Islet precursor cell (in vitro differentiated cells): ENCODE measurements at places on chromosomes 11 and 22.

DNA sequence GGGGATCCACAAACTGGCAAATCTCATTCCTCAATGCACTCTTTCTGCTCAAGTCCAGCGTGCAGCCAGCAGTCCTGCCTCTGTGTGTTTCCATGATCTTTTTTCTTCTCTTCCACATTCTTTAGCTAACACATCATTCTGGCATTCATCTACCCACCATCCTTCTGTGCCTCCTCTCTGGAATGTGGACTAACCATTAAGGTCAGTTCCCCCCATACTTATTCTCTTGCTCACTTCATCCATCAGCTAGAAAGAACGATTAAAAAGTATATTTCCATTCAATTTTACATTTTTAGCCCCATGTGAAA is 7.8 kb downstream of the KIRREL3 start:
- peak; percentile 59 for DNase-seq

GRCh38 chr11:117528097-117528721 is 200.6 kb downstream of the CEP164 start:
- DNase-seq = peak; percentile 71

DNA sequence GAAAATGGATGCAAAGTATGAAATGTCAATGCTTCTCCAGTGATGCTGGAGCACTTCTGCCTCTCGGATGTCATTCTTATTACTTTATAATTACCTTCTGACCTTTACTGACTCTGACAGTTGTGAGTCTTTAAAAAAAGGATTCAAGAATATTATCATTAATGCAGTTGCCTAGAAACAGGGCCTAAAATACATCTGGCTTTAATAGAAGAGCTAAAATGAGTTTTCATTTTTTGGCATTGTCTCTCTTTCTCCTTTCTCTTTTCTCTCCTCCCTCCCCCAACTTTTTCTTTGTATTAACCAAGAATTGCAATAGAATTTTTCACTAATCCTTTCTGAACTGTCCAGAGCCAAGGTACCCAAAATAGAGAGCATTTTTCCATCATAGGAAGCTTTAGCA is 45.9 kb downstream of the FDX1 start:
- DNase-seq = no peak

DNA sequence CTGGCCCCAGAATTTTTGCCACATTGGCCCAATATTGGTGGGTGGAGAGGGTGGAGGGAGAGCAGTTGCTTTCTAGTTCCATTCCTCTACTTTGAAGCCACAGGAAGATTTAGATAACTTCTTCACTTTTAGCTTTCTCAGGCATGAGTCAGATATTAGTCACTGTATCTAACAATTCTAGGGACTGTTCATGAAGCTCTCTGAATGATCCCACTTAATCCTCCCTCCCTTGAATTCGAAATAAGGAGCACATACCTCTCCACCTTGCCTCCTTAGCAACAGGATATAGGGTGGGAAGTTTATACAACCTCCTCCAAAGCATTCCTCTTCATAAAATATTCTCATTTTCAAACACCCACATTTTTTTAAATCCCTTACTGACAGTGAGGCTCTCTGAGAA is 13.5 kb downstream of the FSHB start:
- DNase-seq = no peak

DNA sequence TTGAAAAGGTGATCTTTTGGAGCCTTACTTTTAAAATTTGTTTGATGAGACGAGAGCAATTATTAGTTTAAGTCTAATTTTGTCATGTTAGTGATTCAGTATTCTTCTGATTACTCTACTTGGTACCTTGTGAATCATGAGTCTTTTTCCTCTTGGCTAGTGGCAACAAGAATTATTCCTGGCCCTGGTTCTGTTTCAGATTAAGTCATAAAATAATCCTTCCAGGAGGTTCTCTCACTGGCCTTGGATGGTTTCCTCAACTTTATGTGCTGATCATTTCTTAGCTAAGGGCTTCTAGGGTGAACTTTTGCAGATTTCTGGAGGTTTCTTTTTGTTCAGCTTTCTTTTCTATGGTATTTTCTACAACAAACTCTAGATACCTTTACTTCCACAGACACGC is 741.8 kb upstream of the LUZP2 start:
- DNase-seq = no peak

DNA sequence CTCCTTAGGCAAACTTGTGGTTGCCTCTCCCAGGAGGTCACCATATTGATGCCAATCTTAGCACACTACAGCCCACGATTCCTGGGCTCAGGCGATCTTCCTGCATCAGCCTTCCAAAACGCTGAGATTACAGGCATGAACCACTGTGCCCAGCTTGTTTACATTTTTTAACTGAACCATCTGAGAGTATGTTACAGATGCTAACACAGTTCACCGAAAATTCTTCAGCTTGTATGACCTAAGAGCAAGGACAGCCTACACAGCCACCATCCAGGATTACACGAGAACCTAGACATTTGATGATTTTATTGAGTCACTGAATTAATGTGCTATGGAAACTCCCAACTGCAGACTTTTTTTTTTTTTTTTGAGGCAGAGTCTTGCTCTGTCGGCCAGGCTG is 5.8 kb upstream of the LGALS1 start:
- no peak for DNase-seq

DNA sequence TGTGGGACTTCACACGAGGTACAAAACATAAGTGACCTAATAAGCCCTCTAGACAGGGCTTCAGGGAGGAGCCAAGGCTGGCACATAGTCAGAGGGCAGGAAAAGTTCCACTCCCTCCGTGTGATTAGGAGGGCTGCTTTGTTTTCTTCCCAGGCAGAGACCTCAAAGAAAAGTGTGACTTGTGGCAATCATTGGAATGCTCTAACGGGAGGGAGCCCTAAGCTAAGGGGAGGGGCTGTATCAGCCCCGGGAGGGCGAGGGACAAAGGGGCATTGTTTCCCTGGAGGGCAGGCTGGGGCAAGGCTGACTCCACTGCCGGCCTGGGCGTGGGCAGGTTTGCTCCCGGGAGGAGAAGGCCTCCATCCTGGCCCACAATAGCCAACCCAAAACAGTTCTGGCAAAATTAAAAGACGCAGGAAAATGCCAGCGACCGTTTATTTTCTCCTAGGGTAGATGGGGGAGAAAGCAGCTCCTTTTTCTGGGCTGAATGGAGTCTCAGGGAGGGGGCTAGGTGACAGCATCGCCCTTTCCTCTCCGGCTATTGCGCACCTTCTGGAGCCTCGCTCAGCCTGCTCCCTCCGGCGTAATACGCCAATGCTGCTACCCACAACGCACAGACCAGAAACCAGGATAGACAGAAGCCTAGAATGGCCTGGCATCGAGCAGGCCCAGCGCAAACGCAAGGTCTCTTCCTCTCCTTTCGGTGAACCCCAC is 60.2 kb downstream of the ENDOD1 start:
- peak; percentile 98 for DNase-seq

DNA sequence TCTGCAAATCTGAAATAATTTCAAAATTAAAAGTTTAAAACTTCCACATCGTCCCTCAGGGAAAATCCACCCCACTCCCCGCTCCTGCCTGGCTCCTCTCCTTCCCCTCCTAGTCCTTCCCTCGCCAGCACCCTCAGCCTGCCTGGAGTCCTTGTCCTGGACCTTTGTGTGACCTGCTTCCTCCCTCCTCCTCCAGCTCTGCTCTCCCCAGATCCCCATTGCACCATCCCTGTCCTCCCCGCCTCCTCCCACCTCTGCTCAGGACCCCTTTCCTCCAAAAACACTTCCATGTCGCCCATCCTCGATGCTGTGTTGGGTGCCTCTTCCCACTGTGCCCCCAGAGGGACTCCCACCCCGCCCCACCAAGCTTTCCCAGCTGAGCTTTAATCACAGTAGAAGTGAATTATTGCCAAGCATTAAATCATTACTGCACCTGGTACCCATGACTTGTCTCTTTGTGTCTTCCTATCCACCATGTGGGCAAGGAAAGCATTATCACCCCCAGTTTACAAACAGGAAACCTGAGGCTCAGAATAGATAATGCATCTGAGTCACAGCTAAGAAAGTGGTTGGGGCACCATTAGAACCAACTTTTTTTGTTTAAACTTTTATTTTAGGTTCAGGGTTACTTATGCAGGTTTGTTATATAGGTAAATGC is 2.4 kb upstream of the ZP1 start:
- no peak for DNase-seq

- no peak for DNase-seq
These were observed 5.3 kb downstream of the SMIM38 start for GRCh38 chr11:69161117-69161407.

DNA sequence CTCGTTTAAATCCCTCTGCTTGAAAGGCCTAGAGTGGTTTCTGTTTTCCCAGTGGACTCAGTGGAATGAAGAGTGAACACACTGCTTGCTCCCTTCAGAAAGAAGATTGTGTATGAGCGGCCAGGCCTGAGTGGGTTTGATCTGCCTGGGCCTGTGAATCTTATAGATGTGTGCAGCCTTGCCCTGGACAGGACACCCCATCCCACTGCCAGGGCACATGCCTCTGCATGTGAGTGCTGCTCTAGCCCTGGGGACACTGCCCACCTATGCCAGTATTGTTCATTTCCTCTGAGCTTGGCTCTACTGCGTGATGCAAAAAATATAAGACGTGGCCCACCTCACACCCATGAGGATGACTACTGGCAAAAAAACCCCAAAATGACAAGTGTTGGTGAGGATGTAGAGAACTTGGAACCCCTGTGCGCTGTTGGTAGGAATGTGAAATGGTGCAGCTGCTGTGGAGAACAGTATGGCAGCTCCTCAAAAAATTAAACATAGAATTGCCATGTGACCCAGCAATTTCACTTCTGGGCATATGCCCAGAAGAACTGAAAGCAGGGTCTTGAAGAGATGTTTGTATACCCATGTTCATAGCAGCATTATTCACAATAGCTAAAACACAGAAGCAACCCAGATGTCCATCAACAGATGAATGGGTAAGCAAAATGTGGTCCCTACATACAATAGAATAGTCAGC is 27.3 kb upstream of the NECTIN1 start:
- DNase-seq = no peak

- no peak for DNase-seq
These were observed 620.2 kb upstream of the TENM4 start for GRCh38 chr11:80061056-80061455.

DNA sequence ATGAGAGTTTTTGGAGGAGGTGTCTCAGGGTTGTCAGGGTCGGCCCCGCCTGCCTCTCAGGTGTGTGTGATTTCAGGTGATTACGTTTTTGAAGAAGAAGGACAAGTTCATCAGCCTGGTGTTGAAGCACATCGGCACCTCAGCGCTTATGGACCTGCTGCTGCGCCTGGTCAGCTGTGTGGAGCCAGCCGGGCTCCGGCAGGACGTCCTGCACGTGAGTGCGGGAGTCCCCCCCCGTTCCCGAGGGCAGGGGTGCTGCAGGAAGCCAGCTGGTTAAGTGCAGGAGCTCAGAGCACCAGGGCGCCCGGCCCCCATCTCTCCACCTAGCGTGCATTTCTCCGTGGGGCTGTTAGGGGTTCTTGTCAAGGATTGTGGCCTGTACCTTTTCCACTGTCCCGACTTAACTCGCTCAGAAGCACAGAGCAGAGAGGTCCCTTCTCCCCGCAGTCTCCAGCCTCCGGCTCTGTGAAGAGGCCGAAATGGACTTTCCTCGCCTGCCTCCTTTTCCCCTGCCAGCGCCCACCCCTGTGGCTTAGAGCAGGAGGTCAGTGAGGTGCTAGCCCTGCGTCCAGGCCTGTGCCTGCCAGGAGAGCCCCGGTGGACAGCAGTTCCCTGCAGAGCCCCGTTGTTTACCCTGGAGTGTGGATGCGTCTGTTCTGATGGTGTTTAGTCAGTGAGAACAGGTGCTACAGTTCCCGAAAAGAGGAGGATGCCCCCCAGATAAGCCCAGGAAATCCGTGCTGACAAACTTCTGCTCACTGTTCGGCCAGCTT is 60.2 kb downstream of the SBF1 start:
- no peak for DNase-seq

GRCh38 chr11:78688460-78688859 is 113.8 kb upstream of the NARS2 start:
- DNase-seq = no peak

DNA sequence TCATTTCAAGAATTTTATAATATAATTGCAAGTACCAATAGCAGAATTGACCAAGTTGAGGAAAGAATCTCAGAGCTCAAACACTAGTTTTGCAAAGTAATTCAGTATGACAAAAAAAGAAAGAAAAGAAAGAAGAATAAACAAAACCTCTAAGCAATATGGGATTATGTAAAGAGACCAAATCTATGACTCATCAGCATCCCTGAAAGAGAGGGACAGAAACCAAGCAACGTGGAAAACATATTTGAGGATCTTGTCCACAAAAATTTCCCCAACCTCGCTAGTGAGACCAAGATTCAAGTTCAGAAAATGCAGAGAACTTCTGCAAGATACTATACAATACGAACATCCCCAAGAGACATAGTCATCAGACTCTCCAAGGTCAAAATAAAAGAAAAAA is 203.7 kb upstream of the DDI1 start:
- no peak for DNase-seq

GRCh38 chr11:26994631-26995095 is 751 bp downstream of the FIBIN start:
- DNase-seq = peak; percentile 59

DNA sequence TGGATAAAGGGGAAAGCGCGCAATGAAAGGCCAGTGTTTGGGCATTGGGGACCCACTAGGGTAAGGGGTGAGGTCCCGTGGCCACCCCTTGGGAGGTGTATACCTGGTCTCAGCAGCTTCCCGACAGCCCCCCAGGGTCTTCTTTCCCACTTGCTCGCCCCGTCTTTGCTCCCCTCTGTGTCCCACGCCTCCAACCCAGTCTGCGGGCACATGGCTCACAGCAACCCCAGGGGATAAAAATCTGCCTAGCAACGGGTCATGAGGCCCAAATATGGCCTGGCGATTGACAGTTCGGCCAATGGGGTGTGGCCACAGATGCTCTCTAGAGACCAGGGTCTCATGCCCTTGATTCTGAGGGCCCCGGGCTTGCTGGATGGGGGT is 41.6 kb downstream of the AHNAK start:
- no peak for DNase-seq

- no peak for DNase-seq
These were observed 737 bp downstream of the RBM4 start for GRCh38 chr11:66639066-66639813.

- DNase-seq = no peak
These were observed 25.6 kb downstream of the SCUBE2 start for GRCh38 chr11:9065607-9066432.

- no peak for DNase-seq
These were observed 126.3 kb upstream of the CARD18 start for GRCh38 chr11:105265845-105266244.

GRCh38 chr11:74009675-74010305 is 905 bp upstream of the UCP3 start:
- DNase-seq = no peak
